ENCODE measurements at places on chromosomes 1 and 21.

DNA sequence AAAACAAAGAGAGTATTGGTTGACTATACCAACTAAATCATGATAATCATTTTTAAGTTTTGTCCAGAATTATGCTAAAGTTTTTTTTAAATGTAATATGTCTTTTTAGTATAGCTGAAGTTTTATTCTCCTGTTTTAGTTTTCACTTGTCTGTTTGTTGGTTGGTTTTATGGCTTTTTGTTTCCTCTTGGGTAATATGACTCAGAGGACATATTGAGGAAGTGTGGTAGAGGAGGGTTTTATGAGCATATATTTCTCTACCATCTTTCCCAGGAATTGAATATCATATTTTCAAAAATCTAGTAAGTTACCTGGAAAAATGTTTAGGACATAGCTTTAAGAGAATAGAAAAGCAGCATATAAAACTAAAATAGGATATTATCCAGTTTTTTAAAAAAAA is 68.6 kb upstream of the MCOLN3 start:
- DNase-seq, result no peak

DNA sequence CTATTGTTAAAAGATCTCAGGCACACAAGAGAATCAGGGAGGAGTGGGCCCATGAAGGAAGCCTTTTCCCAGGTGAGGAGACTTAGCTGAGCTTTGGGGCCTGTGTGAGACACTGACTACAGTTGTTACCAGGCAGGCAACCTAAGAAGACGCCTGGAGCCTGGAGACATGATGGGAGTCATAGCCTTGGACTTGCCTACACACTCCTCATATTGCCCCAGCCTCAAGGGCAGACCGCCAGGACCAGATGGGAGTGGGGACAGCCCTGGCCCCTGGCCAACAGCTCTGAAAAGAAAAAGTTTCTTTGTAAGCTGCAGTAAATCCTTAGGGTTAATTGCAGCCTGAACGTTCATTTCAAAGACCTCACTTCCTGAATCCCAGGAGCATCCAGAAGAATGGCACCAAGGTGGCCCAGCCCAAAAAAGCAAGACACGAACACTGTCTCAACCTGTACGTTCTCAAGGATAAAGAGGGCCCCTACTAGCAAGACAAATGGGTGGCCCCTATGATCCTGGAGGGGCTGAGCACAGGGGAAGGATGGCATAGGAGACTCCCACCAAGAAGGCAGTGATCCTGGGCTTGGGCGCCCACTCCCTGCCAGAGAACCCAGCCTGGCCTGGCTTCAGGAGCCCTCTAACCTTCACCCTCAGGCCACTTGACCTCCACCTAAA is 33.2 kb upstream of the BTG2 start:
- no peak for DNase-seq

GRCh38 chr1:199608414-199608813 is 419.1 kb upstream of the NR5A2 start:
- DNase-seq, result no peak

DNA sequence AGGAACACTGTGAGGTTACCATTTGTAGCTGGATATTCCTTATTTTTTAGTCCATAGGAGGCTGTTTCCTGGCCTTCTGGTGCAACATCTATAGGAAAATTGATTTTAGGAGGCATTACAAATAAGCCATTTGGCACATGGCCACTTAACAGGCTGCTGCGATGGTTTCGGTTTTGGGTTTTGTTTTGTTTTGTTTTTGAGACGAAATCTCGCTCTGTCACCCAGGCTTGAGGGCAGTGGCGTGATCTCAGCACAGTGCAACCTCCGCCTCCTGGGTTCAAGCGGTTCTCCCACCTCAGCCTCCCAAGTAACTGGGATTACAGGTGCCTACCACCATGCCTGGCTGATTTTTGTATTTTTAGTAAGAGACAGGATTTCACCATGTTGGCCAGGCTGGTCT is 20.1 kb upstream of the LRRC8D start:
- no peak for DNase-seq

GRCh38 chr1:173134800-173135199 is 72.3 kb downstream of the TNFSF4 start:
- DNase-seq, result no peak

GRCh38 chr1:243917177-243917862 is 67.3 kb upstream of the AKT3 start:
- DNase-seq, result peak; percentile 33

GRCh38 chr1:23216771-23217420 is 406 bp downstream of the HTR1D start:
- peak; percentile 52 for DNase-seq

- DNase-seq, result no peak
These were observed 158.8 kb upstream of the SGIP1 start for GRCh38 chr1:66375125-66375524.

- no peak for DNase-seq
These were observed 9.1 kb upstream of the C1orf159 start for GRCh38 chr1:1124786-1125642.

- no peak for DNase-seq
These were observed 26.2 kb downstream of the SMG7 start for GRCh38 chr1:183498342-183498991.

- peak; percentile 78 for DNase-seq
These were observed 2.0 kb upstream of the PERM1 start for GRCh38 chr1:983798-984475.

DNA sequence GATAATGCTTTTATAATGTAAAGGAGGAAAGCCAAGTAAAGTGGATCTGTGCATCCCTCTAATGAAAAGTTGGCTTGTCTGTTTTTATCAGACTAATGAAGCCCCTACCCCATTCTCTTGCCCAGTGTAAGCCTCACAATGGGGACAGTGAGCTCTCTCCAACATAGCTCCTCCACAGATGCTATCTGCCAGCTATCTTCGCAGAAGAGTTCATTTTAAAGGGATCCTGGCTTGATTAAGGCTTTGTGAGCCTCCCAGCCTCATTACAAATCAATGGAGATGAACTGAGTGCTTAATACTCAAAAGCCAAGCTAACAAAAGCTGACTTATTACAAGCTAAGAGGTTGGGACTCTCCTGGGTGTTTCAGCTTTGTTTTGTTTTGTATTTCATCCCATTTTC is 514.7 kb downstream of the NUF2 start:
- no peak for DNase-seq

DNA sequence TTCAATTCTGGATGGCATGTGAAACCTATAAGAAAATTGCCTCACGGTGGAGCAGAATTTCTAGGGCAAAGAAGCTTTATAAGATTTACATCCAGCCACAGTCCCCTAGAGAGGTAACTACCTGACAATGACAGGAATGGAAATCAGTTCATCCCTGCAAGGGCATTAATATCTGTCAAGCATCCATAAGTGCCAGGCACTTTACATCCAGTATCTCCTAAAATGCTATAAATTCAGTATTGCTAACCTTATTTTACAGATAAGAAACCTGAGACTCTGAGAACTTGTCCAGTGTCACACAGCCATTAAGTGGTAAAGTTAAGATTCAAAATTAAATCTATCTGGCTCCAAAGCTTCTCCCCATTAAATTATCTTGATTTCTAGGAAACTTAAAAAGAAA is 22.3 kb downstream of the RGS13 start:
- no peak for DNase-seq

- no peak for DNase-seq
These were observed 13.1 kb downstream of the FAM78B start for GRCh38 chr1:166153525-166154314.

DNA sequence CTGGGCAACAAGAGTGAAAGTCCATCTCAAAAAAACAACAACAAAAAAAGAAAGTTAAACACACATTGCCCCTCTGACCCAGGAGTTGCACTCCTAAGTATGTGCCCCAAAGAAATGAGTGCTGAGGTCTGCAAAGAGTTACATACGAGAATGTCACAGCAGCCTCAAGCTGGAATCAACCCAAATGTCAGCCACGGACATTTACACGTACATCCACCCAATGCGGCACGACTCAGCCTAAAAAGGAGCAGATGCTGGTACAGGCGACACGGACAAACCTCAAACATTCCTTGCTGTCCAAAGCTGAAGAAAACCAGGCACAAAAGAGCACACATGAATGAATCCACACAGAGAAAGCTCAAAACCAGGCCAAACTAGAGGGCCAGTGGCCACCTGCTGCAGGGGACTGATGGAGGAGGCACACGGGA is 46.8 kb upstream of the ECE1 start:
- no peak for DNase-seq

DNA sequence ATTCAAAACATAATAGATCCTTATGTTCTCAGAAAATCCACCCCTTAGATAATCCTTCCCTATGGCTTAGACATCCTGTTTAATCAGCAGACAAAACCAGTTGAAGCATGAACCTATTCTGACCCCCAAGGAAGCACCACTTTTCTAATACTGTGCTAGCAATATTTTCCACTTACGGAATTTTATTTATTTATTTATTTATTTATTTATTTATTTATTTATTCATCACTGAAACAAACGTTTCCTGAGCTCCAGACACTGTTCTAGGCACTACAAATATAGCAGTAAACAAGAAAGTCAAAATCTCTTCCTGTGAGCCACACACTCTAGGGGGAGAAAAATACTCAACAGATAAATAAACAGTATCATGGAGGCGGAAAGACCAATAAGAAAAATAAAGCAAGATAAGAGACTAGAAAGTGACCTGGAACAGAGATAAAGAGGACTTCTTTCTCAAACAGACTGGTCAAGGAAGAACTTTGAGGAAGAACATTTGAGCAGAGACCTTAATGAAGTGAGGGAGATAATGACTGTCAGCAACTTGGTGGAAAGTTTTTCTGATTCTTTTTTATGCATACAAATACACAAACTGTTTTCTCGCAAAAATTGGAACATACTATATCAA is 145.5 kb upstream of the POGK start:
- no peak for DNase-seq

DNA sequence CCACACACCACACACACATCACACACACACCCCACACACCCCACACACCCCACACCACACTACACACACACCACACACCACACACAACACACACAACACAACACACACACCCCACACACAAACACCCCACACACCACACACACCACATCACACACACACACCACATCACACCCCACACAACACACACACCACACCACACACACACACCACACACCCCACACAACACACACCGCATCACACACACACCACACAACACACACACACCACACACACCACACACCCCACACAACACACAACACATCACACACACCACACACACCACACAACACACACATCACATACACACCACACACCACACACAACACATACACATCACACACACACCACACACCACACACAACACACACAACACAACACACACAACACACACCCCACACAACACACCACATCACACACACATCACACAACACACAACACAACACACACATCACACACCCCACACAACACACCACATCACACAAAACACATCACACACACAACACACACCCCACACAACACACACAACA is 2.4 kb downstream of the LYPD8 start:
- no peak for DNase-seq

DNA sequence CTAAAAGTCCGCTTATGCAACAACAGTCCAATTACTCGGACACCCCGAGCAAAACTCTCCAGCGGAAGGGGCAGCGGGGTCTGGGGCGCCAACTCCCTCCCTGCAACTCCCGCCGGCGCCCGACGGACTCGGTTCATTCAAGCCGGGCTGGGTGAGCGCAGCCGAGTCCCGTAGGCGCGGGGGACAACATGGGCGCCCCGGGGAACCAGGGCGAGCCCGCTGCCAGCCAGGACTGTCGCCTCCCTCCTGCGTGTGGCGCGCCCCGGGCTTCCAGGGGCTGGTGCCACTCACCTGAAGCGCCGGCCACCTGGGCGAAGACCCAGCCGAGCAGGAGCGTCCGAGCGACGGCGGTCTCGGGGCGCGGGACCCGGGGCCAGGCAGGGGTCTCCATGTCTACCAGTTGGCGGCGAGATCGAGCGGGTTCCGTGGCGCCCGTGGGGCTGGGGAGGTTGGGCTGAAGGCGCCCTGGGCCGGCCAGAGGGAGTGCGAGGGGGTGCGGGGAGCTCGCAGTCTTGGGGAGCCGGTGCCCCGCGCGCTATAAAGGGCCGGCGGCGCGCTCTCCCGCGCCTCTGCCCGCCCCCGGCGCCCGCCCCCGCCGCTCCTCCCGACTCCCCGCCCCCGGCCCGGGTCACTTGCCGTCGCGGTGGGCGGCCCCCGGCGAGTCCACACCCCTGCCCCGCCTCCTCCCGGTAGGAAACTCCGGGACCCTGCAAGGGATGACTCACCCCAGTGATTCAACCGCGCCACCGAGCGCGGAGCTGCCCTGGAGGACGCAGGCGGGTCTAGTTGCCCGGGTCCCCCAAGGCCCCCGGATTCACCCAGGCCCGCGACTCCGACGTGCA is at the start of gene F3:
TSS of gene F3 (minus strand) at position 514 of the 842 bp plus-strand sequence. CDS start at position 391, 123 bp downstream.
- peak; percentile 83 for DNase-seq

DNA sequence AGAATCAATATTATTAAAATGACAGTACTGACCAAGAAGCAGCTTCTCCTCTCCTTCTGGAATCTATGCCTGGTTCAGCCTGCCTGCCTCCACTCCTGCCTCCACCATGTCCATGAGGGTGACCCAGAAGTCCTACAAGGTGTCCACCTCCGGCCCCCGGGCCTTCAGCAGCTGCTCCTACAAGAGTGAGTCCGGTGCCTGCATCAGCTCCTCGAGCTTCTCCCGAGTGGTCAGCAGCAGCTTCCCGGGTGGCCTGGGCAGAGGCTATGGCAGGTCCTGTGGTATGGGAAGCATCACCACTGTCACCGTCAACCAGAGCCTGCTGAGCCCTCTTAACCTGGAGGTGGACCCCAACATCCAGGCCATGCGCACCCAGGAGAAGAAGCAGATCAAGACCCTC is 822.4 kb upstream of the NEGR1 start:
- DNase-seq, result no peak

GRCh38 chr1:32749771-32750170 is 47.2 kb upstream of the SYNC start:
- no peak for DNase-seq

- DNase-seq, result no peak
These were observed 119.7 kb downstream of the ZNF326 start for GRCh38 chr1:90114521-90115141.

- peak; percentile 49 for DNase-seq
These were observed 75.4 kb downstream of the ABCA4 start for GRCh38 chr1:94045465-94046056.

DNA sequence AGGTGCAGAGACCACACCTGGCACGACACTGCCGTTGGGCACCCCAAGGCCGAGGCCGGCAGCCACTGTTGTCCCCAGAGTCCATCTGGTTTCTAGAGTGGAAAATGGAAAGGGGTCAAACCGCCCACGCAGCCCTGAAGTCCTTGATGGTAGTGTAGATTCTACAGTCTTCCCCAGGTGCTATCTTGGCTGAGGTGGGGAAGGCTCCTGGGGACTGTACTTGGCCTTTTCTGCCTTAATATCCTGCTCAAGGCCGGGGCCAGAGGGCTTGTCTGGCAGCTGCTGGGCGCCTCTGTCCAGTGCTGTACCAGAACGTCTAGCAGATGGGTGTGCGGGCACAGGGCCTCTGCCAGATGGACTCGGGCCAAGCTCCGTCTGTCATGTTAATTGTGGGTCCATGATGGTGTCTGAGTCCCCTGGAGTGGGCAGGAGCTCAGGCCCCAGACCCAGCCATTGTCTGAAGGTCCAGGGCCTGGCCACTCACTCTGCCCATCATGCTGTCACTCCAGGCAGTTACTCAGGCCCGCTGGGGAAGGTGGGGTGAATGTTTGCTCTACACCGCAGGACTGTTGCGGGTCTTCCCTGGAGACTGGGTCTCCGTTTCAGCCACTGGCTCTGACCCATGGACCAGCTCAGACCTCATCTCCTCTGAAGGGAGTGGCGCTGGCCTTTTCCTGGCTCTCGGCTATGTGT is 161.9 kb upstream of the COL6A1 start:
- no peak for DNase-seq

- DNase-seq, result no peak
These were observed 241.0 kb downstream of the GPATCH2 start for GRCh38 chr1:217389895-217390294.
